Activated CD8-positive, alpha-beta memory T cell treated with anti-CD3 and anti-CD28 coated beads for 1 hour (primary cell): ENCODE measurements at places on chromosomes 12 and 14.

DNA sequence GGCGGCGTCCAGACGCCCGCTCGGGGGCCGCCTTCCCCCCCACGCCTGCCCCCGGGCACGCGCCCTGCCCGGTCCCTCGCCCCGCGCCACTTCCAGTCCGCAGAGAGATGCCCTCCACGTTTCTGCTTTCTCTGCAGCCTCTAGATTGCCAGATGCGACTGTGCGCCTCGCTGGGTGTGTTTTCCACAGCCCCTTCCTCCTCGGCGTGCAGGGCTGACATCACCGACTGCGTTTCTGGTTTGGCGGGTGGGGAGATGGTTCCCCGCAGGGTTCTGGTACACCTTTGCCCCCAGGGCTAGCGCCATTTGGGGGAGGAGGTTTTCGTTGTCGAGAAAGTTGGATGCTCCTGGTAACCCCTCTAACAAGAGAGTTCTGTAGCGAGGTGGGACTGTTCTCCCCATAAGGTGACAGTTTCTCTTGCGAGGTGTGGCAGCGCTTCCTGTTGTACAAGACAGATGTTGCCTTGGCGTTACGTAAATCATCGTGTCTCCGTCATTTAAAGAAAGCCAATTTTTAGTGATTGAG, 1.5 kb downstream of the CALM1 start:
- peak; percentile 42 for DNase-seq

DNA sequence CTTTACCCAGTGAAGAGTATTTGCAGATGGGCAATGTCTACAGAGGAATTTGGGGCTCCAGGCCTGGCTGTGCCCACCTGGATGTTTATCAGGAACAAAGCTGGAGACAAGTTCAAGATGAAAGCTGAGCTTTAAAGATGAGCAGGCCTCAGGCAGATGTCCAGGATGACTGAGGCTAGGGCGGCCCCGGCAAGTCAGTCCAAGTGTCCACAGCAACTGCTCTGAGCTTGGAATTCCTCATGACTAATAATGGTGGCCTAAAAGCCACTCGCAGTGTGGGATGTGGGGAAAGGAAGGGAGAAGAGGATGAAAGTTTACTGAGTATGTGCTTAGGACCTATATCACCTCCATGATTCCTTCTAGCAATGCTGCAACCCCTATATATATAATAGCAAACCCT, 128.2 kb upstream of the NOS1 start:
- no peak for DNase-seq

DNA sequence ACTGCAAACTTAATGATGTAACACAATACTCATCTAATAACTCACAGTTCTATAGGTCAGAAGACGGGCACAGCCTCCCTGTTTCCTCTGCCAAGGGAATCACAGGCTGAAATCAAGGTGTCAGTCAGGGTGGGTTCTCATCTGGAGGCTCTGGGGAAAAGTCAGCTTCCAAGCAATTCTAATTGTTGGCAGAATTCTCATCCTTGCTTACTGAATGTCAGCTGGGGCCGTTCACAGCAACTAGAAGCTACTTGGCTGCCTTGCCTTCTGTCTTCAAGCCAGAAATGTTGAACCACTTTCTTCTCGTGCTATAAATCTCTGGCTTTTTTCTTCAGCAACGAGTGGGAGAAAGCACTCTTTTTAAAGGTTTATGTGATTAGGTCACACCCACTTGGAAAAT, 80.1 kb upstream of the PDZRN4 start:
- no peak for DNase-seq

DNA sequence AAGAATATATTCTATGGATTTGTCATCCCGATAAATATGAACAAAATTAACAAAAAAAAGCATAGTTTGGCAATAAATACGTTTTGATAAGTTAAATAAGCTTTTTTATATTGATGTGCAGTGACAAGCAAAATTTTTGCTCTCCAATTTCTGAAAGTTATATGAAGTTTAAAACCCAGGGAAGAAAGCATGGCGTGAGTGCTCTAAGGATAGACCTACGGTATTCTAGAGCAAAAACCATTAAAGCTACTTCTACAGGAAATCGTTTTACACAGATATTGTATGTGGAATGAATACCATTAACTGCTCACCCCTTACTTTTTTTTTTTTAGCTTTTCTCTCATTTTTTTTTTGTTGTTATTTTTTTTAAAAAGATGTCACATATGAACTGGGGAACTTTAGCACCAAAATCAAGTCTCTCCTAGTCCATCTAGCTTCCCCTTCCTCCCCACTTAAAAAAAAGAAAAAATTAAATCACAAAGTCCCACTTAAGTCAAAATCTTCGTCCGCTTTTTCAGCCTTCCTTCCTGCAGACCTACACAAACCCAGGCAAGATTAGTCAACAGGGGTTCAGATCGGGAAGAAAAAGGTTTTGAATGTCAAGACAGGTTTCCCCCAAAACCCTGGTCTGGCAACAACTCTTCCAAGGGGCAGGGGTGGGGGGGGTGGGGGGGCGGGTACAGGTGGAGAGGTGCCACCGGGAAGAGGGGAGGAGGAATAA, 4.4 kb downstream of the ZFP36L1 start:
- DNase-seq = no peak

DNA sequence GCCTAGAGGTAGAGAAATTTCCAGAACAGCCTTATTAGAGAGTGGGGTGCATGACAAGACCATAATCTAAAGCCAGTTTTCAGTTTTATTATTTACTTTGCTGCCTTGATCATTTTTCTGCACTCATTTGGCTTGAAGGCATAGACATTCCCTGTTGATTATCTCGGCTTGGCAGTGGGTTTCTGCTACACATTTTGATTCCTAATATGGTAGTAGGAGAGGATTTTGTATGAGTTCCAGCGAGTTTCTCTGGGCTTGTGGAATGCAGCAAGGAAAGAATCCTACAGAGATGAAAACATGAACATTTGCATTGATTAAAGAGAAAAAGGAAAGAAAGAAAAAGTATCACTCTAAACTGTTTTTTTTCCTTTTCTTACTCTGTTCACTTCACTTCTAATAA, 281.2 kb downstream of the PAWR start:
- DNase-seq = no peak

- DNase-seq = peak; percentile 93
These were observed 1.5 kb downstream of the SLC38A2 start for GRCh38 chr12:46370792-46371717.

DNA sequence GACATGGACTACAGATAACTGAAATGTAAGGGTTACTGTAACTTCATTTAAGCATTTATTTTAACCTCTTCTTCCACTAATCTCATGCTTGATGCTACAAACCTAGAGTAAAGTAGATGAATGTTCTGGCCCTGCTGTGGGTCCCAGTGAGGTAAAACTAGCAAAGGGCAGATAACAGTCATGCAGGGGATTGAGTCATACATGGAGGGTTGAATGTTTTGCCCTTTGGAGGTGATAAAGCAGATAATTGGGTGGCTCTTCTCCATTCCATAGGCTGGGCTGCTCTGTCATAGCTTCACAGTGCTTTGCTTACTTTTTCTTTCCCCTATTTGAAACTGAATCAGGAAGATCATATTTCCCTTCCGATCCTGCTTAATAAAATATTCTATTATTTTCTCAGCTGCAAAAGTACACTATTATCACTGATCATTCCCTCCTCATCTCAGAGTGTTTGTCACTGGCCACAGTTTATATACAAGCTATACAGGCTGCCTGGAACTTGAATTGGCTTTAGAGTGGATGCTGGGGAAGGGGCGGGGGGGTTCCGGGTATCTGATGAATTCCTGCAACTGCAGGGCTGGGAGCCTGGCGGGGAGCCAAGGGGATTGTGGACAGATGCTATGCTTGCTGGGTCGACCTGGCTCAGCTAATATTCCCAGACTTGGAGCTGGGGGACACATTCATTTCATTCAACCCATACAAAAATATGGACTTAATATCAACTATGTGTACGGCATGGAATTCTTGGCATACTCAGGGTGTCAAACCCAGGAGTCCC, 235.1 kb downstream of the NRXN3 start:
- DNase-seq = no peak

- DNase-seq = no peak
These were observed 19.0 kb downstream of the PTGER2 start for GRCh38 chr14:52333108-52333507.

GRCh38 chr14:100858838-100859220, 32.9 kb downstream of the MEG3 start:
- DNase-seq = no peak
